Tibial nerve (tissue), 4 donors: ENCODE measurements at places on chromosomes 7 and 10. TPM values are rescaled to one million over a fixed set of nuclear protein-coding genes. Genes with fewer than 3 reads are reported as not detected.

- no peaks in the 10 kb centered on the region for H3K36me3 ChIP-seq
- H3K27ac ChIP-seq: no peak overlapping the region
- peaks cover 4% of the 10 kb centered on the region for H3K4me1 ChIP-seq
Measured at GRCh38 chr10:13969792-13970140, 361.0 kb downstream of the FRMD4A start.

DNA sequence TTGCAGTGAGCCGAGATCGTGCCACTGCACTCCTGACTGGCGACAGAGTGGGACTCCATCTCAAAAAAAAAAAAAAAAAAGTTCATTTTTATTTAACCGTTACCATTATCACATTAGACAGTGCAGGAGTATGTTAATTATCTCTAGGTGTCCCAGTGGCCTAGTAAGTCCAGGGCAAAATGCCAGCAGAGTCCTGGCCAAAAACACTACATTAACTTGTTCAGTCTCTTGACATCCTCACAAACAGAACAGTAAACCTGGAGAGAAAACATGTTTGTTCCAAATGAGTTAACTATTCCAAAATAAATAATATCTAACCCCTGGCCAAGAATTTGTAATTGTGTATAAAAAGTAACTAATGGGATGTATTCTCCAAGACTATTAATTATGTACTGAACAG, 43.2 kb downstream of the PTPRZ1 start:
- no peak overlapping the region for H3K27ac ChIP-seq
- no peak for DNase-seq
- H3K27me3 ChIP-seq: no peaks in the 10 kb centered on the region
- no peaks in the 10 kb centered on the region for H3K4me1 ChIP-seq
- H3K36me3 ChIP-seq: no peaks in the 10 kb centered on the region

- H3K36me3 ChIP-seq: no peaks in the 10 kb centered on the region
- peak; percentile 88 for DNase-seq
- H3K4me1 ChIP-seq: peaks cover 24% of the 10 kb centered on the region
- H3K27me3 ChIP-seq: peaks cover 17% of the 10 kb centered on the region
- H3K4me3 ChIP-seq: peak within 1 kb of the TSS; percentile 72
Measured at GRCh38 chr10:102241444-102242117, at the start of gene PITX3. Gene PITX3, minus strand, starts transcription at chr10:102241512. Its CDS starts 9,432 bp downstream, at chr10:102232080.

DNA sequence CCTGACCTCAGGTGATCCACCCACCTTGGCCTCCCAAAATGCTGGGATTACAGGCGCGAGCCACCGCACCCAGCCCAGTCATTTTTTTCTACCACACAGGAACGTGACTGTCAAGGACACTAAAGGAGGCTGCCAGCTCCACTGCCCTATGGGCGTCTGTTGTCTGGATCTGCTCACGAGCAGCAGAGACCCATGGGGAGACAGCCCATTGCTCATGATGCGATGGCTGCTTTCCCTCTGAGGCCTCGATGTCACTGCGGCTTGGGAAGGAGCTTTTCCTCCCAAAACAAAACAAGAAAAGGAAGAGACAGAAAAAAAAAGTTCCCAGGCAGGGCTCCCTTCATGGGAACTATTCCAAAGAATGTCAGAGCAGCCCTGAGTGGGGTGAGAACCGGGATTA, 70.5 kb downstream of the DENND2A start:
- no peaks in the 10 kb centered on the region for H3K4me1 ChIP-seq
- no peaks in the 10 kb centered on the region for H3K27me3 ChIP-seq
- H3K4me3 ChIP-seq: no peak overlapping the region

DNA sequence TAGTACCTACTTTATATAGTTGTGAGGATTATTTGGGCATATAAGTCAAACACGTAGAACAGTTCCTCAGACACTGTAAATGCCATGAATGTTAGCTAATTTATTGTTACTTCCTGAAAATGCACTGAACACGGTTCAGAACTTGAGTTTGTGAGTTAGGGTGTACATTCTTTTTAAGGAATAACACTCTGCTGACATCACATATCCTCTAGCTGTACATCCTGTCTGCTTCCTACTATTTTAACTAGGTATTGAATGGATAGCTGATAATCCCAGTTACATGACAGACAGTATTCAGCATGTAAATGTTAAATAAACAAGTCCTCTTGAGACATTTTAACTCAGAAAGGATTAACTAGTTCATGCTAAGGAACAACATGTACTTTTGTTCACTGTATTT, 16.0 kb downstream of the SAMD8 start:
- H3K4me1 ChIP-seq: peaks cover 11% of the 10 kb centered on the region
- no peak overlapping the region for H3K4me3 ChIP-seq
- DNase-seq: no peak
- H3K36me3 ChIP-seq: no peaks in the 10 kb centered on the region

DNA sequence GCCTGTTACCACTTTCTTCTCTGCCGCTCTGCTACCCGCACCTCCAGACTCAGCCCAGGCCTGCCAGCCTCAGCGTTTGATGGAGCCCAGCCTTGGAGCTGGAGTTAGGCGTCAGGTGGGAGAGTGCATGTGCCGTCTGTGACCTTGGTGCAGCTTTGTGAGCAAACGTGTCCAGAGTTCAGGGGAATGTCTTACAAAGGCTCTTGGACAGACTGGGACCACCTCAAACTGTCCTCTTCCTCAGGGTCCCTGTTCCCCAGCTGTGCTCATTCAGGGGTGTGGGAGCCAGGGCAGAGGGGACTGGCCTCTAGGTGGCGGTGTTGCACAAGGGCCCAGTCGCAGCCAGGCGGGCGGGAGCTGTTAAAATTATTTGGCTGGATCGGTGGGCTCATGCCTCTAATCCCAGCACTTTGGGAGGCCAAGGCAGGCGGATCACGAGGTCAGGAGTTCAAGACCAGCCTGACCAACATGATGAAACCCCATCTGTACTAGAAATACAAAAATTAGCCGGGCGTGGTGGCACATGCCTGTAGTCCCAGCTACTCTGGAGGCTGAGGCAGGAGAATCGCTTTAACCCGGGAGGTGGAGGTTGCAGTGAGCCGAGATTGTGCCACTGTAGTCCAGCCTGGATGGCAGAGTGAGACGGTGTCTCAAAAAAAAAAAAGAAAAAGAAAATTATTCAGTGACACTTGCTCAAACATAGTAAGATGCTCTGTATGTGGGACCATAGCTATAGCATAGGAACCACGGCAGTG, 89.2 kb downstream of the ADCY1 start:
- H3K4me1 ChIP-seq: no peaks in the 10 kb centered on the region
- H3K4me3 ChIP-seq: no peak overlapping the region
- DNase-seq: no peak
- no peaks in the 10 kb centered on the region for H3K36me3 ChIP-seq

DNA sequence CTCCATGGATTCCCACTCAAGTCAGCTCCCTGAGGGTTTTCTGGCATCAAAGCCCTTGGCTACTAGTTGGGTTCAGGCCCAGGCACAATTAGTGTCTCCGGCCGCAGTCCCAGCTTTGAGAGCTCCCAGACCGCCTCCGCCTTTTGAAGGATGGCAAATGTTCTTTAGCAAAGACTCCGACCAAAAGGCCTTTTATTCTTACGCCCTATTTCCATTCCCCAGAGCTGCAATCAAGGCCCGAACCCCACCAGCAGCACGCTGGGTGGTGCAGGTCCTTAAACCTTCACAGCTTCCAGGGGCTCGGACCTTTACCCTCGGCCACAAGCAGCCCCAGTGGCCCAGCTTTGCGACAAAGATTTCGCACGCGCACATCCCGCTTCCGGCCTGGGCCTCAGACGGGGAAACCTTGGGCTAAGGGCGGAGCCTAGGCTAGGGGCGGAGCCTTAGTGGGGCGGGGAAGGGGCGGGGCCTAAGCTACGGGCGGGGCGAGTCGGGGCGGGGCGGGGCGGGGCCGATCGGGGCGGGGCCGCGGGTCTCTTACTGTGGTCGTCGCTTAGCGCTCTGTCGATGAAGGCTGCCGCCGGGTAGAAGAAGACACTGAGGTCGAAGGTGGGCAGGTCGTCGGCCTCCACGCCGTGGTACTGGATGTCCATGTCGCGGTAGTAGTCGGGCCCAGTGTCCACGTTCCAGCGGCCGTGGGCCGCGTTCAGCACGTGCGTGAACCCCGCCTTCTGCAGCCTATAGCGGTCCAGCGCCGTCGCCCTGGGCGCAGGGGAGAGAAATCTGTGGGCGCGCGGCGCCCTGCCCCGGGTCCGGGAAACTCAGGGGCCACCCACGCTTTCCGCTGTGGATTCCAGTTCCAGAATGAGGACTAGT, 68.0 kb upstream of the SAMD8 start:
- no peak for DNase-seq
- H3K4me1 ChIP-seq: no peaks in the 10 kb centered on the region
- H3K4me3 ChIP-seq: no peak overlapping the region
- H3K27me3 ChIP-seq: no peaks in the 10 kb centered on the region
- H3K27ac ChIP-seq: no peak overlapping the region
- no peaks in the 10 kb centered on the region for H3K36me3 ChIP-seq

Gene GIMAP8
- total RNA-seq: 12.9 TPM

Gene GOLGA7B
- total RNA-seq: 4.0 TPM

Gene SCIN
- 1.7 TPM for total RNA-seq

Gene INHBA
- 19.7 TPM for total RNA-seq

Gene FAM24B
- total RNA-seq: 2.8 TPM
